ENCODE measurements at places on chromosomes 3 and 15.

- no peak for DNase-seq
Observed at GRCh38 chr15:41323611-41324010, 8.8 kb downstream of the OIP5 start.

DNA sequence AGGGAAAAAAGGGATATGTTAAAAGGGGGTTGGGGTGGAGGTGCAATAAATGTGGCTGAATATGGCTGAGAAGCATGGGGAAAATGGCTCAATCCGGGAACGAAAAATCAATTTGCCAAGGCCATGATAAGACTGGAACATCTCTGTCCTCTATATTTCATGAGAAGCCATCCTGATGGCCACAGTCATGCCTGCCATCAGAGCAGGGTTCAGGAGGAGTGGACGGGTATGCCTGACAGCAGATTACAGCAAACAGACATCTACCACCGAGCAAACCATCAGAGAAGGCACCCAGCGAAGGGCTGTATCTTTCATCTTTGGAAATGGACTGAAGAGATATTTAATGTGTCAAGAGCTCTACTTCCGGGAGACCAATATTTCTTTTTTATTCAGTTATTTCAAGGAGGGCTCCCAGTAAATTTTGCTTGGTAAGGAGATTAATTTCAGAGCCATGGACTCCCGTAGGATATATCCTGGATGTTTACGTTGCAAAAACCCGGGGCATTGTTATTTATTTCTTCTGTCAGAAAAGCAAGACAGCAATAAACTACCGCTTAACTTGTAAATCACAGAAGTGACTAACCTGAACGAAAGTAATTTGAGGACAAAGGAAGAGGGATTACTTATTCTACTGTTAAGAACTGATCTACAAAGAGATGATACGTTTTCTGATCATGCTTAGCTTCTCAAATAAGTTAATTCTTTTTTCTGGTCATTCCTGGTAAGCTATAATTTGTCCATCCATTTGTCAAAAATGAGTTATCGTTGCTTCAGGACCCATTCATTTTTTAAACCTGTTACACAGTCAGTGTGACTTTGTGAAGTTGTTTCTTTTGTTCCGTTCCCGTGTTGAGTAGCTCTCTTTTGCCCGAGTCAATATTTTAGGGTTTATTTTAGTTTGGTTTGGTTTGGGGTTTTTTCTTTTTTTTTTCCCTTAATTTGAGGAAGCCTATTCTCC lies 80.6 kb upstream of the CHD2 start:
- DNase-seq: peak; percentile 77

- DNase-seq: no peak
Observed at GRCh38 chr15:69793781-69794451, 303.8 kb downstream of the TLE3 start.

DNA sequence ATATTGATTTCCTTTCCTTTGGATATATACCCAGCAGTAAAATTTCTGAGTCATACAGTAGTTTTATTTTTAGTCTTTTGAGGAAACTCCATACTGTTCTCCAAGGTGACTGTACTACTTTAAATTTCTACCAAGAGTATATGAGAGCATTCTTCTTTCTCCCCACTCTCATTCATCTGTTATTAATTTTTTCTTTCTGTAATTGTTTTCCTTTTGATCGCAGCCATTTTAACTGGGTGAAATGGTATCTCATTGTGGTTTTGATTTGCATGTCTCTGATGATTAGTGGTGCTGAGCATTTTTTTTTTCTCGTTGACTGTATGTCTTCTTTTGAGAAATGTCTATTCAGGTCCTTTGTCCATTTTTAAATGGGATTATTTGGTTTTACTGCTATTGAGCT lies 18.3 kb upstream of the VGLL3 start:
- DNase-seq: no peak

All from kidney (tissue), 22 donors.